ENCODE measurements at places on chromosomes 12 and 14.

DNA sequence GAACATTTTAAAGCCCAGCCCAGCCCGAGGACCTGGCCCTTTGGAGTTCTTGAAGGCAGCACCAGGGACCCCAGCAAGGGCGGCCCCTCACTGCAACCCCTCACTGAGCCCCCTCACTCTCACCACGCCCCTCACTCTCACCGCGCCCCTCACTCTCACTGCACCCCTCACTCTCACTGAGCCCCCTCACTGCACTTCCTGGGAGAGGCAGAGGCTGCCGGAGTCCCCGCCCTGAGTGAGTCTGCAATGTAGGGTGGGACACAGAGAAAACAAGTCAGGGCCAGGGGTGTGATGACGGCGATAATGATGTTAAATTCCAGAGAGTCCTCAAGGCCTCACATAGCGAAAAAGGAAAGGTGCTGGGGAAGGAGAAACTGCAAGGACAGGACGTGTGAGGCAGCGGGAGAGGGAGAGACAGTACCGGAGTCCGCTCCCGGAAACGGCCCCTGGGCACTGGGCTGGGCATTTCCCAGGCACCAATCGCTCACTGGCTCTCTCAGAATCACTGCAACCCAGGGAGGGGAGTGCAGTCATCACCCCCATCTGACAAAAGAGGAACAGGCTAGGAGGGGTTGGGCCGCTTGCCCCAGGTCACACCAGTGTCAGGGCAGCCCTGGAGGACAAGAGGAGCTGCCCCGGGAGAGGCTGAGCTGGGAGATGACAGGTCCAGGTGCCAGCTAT is 24.9 kb downstream of the CCDC88C start:
- DNase-seq = no peak

GRCh38 chr14:82757776-82758175 is 1224.1 kb upstream of the SEL1L start:
- DNase-seq = no peak

DNA sequence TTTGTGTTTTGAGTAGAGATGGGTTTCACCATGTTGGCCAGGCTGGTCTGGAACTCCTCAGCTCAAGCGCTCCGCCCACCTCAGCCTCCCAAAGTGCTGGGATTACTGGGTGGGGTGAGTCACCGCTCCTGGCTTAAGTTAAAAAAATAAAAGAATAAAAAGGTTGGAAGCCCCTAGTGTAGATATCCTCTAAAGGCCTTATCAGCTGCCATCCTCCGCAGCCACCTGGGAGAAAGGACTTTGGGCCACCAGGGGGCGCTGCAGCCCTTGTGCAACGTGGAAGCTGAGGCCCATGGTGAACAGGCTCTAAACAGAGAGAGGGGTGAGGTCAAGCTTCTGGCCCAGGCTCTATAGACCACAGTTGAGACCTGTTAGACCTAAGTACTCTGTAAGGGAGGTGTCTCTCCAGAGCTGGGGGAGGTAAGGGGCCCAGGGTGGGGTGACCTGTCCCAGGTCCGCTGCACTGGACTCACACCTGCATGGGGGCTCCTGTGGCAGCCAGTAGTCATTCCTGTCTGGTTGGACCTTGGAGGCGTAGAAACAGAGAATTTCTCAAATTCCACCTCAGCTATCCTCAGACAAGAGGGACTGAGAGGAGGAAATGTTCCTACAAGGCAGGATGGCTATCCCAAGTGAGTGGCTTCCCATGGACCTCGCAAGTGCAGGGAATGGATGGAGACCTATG is 14.0 kb upstream of the RACGAP1 start:
- DNase-seq = peak; percentile 77

- no peak for DNase-seq
Measured at GRCh38 chr14:99250636-99251208, 21.3 kb downstream of the BCL11B start.

DNA sequence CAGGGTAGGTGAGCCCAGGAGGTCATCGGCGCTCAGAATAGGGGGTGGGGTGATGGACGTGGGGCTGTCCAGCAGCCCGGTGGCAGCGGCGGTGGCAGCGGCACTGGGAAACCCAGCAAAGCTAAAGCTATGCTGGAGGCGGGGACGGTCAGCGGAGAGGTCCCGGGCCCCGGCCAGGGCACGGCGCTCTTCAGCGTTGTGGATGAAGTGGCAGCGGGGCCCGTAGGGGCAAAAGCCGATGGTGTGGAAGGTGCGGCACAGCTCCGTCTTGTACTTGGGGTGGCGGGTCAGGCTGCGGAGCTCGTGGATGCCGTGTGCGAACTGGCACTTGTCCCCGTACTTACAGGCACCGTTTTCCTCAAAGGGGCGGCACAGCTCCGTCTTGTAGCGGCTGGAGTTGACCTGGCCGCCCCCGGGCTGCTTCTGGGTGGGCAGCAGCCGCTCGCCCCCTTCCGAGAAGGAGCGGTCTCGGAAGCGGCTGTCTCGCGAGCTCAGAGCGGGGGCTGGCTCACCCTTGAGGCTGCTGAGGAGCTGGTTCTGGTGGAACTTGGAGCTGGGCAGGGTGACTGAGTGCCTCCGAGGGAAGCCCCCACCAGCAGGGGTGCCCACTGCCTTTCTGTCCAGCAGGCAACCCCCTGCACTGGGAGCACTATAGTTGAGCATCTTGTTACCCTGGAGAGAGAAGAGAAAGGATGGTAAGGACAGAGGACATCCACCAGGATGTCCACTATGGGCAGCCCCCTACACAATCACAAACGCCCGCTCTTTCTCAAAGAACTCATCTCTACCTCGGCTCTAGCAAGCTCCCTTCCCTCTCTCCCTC is 2.8 kb downstream of the ZFP36L1 start:
- no peak for DNase-seq

- peak; percentile 37 for DNase-seq
Measured at GRCh38 chr12:90229407-90230170, 521.0 kb upstream of the ATP2B1 start.

DNA sequence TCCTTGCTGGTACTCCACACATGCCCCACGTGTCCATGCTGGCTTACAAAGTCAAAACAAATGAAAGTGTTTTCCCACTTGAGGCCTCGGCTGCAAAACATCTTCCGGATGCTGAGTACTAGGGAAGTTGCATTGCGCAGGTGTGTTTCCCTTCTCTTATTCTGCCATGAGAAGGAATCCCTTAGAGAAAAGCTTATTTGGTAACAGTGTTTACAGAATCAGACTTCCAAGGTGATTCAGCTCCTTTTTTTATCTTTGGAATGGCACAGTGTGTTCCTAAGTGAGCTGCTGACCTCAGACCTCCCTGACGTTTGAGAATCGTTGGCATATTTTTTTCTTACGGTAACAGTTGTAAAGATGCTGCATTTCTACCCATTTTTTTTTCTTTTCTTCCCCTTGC is 211.3 kb downstream of the ESR2 start:
- DNase-seq = no peak

Measured in fibroblast of skin of right biceps (primary cell).